Cardiac fibroblast (primary cell): ENCODE measurements at places on chromosomes 16 and 17.

- DNase-seq: peak; percentile 22
Measured at GRCh38 chr17:32206861-32207260, 58.8 kb upstream of the RHBDL3 start.

DNA sequence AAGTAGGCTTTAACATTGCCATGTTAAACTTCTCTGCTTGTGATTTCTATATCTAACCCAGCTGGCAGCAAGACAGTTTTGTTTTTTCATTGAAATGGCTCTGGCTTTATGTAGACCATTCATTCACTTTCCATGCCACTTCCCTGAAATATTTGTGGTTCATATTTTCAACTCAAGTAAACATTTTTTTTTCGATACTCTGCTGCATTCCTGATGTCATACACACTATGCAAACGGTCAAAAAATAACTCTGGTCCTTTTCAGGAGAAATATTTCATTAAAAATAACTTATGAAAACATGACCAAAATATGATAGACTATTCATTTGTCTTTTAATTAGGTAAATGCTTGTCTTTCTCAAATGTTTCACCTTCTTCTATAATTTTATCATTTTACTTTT, 116.3 kb downstream of the USP22 start:
- peak; percentile 47 for DNase-seq

GRCh38 chr17:18319604-18320256, 4.6 kb downstream of the SMCR8 start:
- DNase-seq: peak; percentile 84

- peak; percentile 39 for DNase-seq
Measured at GRCh38 chr17:66087073-66087472, 104.9 kb downstream of the CEP112 start.

- no peak for DNase-seq
Measured at GRCh38 chr17:8144401-8145231, 7.6 kb downstream of the PER1 start.

GRCh38 chr17:40063187-40063771, 514 bp downstream of the THRA start:
- peak; percentile 30 for DNase-seq

DNA sequence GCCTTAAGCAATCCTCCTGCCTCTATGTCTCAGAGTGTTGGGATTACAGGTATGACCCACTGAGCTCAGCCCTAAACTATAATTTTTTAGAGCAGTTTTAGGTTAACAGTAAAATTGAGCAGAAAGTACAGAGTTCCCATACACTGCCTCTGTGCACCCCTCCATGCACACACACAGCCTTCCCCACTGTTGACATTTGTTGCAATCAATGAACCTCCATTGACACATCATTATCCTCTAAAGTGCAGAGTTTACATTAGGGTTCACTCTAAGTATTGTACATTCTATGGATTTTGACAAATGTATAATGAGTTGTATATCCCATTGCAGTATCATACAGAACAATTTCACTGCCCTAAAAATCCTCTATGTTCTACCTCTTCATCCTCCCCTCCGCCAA, 35.0 kb downstream of the NGFR start:
- no peak for DNase-seq

GRCh38 chr16:785563-786535, 2.3 kb downstream of the RPUSD1 start:
- DNase-seq: peak; percentile 61

GRCh38 chr16:74591876-74592650, 14.9 kb downstream of the GLG1 start:
- no peak for DNase-seq
